Metanephros (tissue), 2 donors: ENCODE measurements at places on chromosomes 1 and 21. TPM values are rescaled to one million over a fixed set of nuclear protein-coding genes. Genes with fewer than 3 reads are reported as not detected.

Gene CSF3R
- 30.0 TPM for total RNA-seq

Gene TSPAN2
- total RNA-seq, result 15.5 TPM

Gene COPA
- 127 TPM for total RNA-seq

Gene NPL
- 11.4 TPM for total RNA-seq

Gene TTC39A
- 9.6 TPM for total RNA-seq

Gene F13B
- total RNA-seq, result not detected

Gene GPR161
- 14.5 TPM for total RNA-seq

Gene OLFML3
- total RNA-seq, result 102 TPM
